Dermis microvascular lymphatic vessel endothelial cell (primary cell): ENCODE measurements at places on chromosomes 5 and 9. TPM values are rescaled to one million over a fixed set of nuclear protein-coding genes. Genes with fewer than 3 reads are reported as not detected.

- no peak for DNase-seq
Measured at GRCh38 chr5:51694826-51695225, 311.6 kb downstream of the ISL1 start.

GRCh38 chr9:21657966-21658667 lies 144.3 kb upstream of the MTAP start:
- no peak for DNase-seq

POLR3G gene
- 2.9 and 5.9 TPM in 2 replicates for total RNA-seq

GRCh38 chr9:107008011-107008410 lies 145.0 kb downstream of the ZNF462 start:
- DNase-seq, result no peak

DNA sequence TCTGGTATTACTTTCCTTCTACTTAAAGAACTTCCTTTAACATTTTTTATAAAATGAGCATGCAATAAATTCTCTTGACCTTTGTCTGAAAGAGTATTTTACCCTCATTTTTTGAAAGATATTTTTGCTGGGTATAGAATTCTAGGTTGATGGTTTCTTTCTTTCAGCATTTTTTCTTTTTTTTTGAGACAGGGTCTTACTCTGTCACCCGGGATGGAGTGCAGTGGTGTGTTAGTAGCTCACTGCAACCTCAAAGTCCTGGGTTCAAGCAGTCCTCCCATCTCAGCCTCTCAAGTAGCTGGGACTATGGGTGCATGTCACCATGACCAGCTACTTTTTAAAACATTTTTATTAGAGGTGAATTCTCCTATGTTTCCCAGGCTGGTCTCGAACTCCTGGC lies 10.7 kb upstream of the TSC1 start:
- DNase-seq, result no peak

GRCh38 chr5:138716456-138716924 lies 36.7 kb upstream of the CTNNA1 start:
- DNase-seq, result no peak

- DNase-seq, result no peak
Measured at GRCh38 chr5:88745093-88745696, 137.8 kb downstream of the MEF2C start.

TMOD1 gene
- total RNA-seq, result 1.7 and 2.1 TPM in 2 replicates

SAXO1 gene
- total RNA-seq, result not detected in 2 replicates

DNA sequence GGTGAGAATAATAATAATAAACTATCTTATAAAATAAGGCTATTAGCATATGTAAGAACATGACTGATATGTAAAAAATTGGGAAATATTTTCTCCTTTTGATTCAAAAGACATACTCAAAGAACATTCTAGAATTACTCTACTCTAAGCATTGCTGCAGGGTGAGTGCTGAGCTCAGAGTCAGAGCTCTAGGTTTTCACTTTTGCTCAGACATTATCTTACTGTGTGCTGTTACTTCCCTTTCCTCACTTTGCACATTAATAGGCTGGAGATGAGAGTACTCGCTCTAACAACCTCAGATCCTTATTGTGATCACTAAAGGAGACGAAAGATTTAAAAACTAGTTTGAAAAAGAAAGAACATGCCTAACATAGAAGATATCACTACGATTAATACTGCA lies 99.4 kb upstream of the C9orf72 start:
- DNase-seq, result no peak

DNA sequence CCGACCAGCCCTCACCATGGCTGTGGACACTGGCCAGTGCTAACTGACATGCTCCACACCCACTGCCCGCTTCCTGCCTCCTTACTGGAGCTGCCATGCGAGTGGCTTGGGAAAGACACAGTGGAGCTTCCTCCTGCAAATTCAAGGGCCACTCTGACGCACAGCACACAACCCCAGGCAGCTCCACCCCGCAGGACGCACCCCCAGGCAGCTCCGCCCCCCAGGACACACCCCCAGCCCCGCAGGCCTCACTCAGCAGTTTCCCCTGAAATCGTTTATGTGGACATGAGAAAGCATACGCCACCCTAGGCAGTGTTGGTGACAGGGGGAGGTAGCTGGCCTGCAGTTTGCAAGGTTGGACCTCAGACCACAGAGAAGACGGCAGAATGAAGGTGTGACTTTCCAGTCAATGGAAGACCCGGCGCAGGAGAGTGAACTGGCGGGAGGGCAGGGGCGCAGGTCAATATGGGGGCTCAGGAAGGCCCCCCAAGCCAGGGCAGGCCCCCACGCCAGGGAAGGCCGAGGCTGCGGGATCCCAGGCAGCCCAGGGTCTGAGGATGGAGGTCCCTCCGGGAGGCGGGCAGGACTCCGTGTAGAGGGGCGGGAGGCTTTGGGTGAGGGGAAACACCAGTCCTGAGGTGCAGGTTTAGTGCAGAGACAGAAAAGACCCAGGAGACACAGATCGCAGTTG lies 21.6 kb downstream of the LPCAT1 start:
- DNase-seq, result no peak

DNA sequence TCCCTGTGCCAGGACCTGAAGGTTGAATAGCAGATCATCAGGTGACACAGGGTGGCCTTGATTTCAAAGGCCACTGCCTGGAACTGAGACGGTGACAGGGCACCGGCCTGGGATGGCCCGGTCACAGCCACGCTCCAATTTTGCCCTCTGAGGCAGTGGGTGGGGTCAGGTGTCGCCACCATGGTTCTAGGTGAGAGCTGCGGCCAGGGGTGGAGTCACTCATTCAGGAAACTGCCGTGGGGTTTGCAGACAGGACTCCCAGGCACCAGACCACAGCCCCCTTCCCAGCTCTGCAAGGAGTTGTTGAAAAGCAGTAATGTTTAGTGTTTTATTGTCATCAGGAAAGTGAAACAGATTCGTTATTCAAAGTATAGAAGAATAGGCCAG lies 17.3 kb upstream of the RNU6ATAC start:
- no peak for DNase-seq

GRCh38 chr5:42587096-42587723 lies 164.0 kb downstream of the GHR start:
- DNase-seq, result no peak

- no peak for DNase-seq
Measured at GRCh38 chr5:155844542-155844941, 482.4 kb upstream of the SGCD start.

- DNase-seq, result no peak
Measured at GRCh38 chr9:130689937-130690700, 3.5 kb upstream of the EXOSC2 start.

GRCh38 chr5:73380710-73381589 lies 67.6 kb downstream of the FOXD1 start:
- no peak for DNase-seq

POLE3 gene
- total RNA-seq, result 39.7 and 41.3 TPM in 2 replicates

DNA sequence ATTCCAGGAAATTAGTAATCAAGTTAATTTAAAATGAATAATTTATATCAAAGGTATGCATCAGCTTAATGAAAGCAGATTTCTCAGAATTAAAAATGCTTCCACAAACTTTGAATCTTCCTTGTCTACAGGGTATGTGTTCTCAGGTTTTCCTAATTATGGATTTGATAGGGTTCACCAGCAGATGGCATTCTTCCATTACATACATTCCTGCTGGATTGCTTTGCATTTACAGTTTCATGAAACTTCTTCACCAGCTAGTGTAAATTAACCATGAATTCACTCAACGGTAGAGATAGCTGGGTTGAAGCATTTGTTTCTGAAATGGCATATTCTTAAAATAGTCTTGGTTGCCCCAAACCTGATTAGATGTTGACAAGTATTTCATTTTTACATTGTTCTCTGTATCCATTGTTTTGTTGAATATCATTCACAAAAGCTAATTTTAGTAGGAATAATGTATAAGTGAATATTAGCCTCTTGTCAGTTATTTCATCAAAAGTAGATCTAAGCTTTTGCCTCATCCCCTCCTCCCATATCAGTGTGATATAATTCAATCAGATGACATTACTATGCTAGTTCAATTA lies 68.7 kb upstream of the WDR41 start:
- DNase-seq, result peak; percentile 61

DOCK8 gene
- total RNA-seq, result 3.3 and 4.4 TPM in 2 replicates

- no peak for DNase-seq
Measured at GRCh38 chr9:13027879-13028278, 251.6 kb downstream of the MPDZ start.
